ENCODE measurements at places on chromosomes 6 and 20. TPM values are rescaled to one million over a fixed set of nuclear protein-coding genes. Genes with fewer than 3 reads are reported as not detected.

The MCM3 gene
- 19.7 TPM for polyA plus RNA-seq

DNA sequence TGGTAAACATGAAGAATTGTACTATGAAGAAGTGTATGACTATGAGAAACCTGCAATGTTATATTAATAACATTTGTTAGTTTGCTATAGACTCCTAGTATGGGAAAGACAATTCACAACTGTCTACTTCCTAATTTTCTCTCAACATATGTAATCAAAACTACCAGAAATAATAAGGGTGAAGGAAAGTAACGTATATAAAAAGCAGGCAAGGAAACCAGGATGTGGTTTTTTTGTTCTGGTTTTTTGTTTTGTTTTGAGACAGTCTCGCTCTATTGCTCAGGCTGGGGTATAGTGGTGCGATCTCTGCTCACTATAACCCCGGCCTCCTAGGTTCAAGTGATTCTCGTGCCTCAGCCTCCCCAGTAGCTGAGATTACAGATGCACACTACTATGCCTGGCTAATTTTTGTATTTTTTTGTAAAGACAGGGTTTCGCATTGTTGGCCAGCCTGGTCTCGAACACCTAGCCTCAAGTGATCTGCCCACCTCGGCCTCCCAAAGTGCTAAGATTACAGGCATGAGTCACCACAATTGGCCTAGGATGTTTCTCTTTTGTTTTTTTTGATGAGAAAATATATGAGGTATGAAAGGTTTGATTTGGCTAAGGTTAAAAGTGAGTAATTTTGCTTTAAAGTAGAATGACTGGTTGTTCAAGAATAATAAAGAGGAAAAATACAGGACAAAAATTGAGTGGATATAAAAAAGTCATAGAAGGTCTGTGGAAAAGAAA is 83.1 kb downstream of the PTCHD4 start:
- no peak for DNase-seq

- no peak for DNase-seq
Measured at GRCh38 chr6:126957721-126958120, 160.8 kb upstream of the RSPO3 start.

DNA sequence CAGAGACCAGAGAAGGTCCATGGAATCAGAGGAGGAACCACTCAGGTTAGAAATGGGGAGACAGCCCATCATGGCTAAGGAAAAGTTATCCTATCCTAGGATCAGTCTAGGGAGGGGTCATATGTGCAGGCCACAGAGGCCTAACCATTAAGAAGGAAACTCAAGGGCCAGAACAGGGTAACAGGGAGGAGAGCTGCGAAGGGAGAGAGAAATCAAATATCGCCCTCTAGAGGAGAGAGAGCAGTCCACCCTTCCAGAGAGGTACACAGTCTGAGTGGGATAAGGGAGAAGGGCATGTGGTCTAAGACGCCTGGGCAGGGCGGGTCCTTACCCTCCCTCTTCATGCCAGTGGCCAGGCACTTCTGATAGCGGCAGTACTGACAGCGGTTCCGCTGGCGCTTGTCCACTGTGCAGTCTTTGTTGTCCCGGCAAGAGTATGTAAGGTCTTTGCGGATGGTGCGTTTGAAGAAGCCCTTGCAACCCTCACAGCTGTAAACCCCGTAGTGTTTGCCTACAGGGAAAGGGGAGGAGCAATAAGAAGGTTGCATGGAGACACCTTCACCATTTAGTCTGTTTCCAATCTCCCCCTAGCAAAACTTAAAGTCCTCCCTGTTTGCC is 2.9 kb downstream of the RXRB start:
- DNase-seq, result no peak

DNA sequence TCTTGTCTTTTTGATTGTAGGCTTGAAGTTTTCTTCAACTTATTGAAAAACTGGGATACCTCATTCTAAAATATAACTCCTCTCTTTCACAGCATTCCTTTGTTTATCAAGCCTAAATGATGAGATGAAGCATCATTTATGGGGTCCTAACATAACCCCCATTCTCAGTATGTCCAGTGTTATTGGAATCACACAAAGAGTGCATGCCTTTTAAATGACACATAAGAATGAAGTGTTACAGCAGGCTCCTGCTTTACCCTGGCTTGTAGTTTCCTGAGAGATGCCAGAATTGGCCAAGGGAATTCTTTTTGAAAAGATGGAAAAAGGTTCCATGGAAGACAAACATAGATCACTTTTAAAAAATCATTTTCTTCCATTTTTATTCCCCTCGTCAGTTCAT is 502.4 kb downstream of the BCKDHB start:
- DNase-seq, result no peak
